Stimulated activated CD8-positive, alpha-beta memory T cell treated with anti-CD3 and anti-CD28 coated beads, Interleukin-15, amount 100 ng/mL, for 48 hours (primary cell): ENCODE measurements at places on chromosomes 12 and 14.

- DNase-seq, result no peak
Observed at GRCh38 chr12:77592836-77593235, 237.9 kb upstream of the NAV3 start.

GRCh38 chr12:32881107-32881506 lies 15.5 kb downstream of the PKP2 start:
- no peak for DNase-seq

GRCh38 chr12:66003951-66004350 lies 126.6 kb downstream of the LLPH start:
- no peak for DNase-seq

- no peak for DNase-seq
Observed at GRCh38 chr12:55666508-55666907, 29.8 kb downstream of the OR10P1 start.
